Stimulated activated CD8-positive, alpha-beta memory T cell treated with anti-CD3 and anti-CD28 coated beads, Interleukin-7, amount 100 ng/mL, for 1 hour (primary cell): ENCODE measurements at places on chromosomes 2 and 18.

- no peak for DNase-seq
Measured at GRCh38 chr2:55416786-55417568, 2.7 kb downstream of the CCDC88A start.

GRCh38 chr18:34794348-34794747, 84.2 kb downstream of the DTNA start:
- DNase-seq: no peak

- no peak for DNase-seq
Measured at GRCh38 chr2:219300022-219300421, 9.2 kb downstream of the PTPRN start.

DNA sequence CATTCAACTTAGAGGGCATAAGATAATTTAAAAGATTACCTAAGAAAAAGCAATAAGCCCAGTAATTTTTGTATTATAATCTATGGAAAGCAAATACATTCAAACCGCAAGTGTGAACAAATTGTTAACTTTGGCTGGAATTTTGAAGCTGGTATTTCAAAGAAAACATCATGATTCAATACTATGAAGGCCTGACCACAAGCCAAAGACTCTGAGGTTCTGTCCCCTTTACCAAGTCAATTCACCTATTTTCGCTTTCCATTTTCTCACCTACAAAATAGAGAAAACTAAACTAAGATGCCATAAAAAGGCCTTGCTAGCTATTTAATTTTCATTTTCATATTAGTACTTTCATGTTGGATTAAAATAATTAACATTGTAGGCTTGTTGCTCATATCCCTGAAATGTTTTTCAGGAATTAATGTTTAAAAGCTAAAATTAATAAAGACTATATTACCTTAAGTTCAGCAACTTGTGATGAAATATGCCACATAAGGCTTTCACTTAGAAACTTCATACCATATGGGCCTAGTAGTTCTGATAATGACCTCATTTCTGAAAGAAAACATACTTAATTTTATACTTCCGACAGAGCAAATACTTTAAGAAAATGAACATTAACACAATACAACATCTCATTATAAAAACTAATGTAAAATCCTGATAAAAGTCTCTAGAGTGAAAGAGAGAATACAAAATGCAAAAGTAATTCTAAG, 85.7 kb upstream of the FRZB start:
- DNase-seq: no peak

- DNase-seq: no peak
Measured at GRCh38 chr2:160606341-160606740, 112.7 kb upstream of the RBMS1 start.

- no peak for DNase-seq
Measured at GRCh38 chr2:227164763-227165291, 403 bp downstream of the COL4A3 start.

- DNase-seq: no peak
Measured at GRCh38 chr2:148603562-148603920, 41.0 kb upstream of the EPC2 start.

DNA sequence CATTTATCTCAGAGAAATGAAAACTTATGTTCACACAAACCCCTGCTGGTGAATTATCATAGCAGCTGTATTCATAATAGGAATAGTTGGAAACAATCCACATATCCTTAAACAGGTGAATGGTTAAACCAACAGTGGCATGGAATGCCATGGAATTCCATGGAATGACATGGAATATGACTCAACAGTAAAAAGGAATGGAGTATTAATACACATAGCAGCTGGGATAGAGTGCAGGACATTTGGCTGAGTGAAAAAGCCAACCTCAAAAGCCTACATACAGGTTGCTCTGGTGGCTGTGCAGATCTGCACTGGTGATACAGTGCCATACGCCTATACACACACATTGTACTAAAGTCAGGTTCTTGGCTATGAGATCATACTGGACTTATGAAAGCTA, 69.5 kb downstream of the FAM168B start:
- no peak for DNase-seq

DNA sequence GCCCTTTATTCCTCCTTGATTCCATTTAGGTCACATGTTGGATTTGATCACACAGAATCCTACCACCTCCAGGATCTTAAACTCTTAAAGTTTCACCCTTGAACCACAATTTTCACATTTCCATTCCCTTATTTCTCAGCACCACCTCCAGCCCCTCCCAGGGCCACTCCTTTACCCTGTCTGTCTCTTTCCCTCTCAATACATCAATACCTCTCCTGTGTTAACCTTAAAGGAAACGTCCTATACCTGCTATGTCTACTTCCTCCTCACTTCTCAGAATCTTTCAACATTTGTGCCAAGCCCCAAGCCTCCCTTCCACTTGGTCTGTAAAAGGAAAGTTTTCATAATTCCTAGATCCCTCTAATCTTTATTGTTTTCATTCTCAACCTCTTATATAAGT, 158.8 kb downstream of the BAZ2B start:
- no peak for DNase-seq

- no peak for DNase-seq
Measured at GRCh38 chr18:73752965-73753364, 394.7 kb downstream of the FBXO15 start.

DNA sequence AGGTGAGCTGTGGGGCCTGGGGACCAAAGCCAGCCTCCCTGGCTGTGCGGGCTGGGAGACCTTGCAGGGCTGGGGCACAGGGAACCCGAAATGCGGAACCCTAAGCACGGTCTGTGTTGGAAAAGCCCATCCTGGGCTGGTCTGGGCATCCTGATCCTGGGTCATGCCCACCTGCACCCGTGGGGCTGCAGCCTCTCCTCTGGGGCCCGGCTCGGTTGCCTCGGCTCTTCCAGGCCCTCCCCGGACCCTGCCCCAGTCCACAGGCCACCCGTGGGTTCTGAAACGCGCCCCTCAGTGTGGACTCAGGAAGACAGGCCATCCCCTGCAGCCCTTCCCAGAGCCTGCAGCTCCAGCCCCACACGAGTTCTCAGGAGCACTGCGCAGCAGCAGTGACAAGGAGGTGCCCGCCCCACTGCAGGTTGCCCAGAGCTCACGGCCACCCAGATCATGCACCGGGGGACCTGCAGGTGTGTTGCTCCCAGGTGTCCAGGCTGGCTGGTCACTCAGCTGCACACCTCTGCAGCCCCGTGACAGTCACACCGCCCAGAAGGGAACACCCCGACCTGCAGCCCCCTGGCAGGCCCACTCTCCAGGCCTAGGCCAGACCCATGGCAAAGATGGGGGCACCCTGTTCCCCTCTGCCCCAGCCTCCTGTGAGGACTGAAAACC, 12.2 kb upstream of the NFATC1 start:
- no peak for DNase-seq

DNA sequence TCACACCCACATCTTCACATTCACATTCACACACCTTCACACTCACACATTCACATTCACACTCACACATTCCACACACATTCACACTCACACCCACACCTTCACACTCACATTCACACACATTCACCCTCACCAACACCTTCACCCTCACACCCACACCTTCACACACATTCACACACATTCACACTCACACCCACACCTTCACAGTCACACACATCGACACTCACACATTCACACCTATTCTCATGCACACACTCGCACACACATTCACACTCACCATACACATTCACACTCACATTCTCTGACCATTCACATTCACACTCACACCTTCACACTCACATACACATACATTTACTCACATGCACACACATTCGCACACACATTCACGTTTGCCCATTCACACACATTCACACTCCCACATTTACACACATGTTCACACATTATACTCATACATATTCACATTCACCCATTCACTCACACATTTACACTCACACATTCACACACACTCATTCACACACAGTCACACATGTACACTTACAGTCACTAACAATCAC, 62.7 kb downstream of the BIN1 start:
- DNase-seq: no peak

DNA sequence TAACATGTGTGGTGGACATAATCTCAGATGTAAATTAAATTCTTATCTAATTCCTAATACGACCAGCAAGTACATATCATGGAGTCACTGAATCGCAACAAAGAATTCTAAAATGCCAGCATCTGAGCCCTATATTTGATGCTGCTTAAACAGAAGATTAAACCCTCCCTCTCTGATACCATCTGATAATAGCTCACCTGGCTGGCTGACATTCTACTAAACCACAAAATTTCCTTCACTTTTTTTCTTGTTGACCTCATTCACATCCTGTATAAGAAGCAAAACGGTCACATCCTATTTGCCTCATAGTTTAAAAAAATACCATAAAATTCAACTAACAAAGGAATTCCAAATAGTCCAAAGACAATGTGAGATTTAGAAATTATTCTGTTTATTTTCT, 371.6 kb upstream of the SLC8A1 start:
- no peak for DNase-seq

DNA sequence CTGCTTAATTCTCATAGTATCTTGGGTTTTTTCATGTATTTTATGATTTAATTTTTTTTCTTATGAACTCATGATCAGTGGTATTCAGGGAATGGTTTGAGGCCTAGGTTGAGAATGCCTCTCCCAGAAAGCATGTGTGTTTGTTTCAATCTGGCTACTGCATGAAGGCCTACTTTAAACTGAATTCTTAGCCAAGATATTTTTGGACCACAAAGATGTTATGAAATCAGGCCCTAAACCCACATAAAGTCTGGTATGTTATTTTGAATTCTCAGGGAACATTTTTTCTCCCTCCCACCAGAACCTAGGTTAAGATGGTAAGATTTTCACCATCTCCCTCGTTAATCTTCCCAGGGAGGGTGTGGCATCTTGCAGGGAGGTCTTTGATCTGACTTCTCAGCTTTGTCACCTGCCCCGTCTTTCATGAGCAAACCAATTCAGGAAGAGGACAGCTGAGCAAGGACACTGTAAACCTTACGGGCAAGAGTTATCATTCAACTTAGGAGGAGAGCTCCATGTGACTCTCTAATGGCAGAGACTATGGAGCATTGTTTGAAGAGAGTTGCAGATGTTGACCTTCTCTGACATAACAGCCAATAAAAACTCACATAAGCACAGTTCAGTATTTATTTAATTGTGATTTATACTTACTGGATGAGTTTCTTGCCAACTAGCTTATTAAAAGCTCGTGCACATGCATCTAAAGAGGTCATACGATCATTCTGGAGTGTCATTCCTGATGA, 21.3 kb upstream of the ACKR3 start:
- no peak for DNase-seq

DNA sequence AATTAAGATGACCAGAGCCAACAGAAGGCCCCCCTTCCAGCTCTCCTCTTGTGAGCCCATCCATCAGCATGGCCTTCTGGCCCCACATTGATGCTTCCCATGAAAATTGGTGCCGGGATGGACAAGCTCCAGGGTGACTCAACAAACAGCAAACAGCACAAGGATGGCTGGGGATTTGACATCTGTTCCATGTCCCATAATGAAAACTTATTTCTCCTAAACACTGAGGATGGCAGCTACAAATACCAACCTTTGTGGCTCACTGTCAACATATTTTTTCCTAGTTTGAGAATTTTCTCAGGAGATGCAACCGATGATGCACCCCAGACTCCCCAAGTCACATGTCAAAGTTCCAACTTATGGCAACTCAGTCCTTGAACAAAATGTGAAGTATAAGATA, 169.6 kb upstream of the SIX2 start:
- DNase-seq: no peak

DNA sequence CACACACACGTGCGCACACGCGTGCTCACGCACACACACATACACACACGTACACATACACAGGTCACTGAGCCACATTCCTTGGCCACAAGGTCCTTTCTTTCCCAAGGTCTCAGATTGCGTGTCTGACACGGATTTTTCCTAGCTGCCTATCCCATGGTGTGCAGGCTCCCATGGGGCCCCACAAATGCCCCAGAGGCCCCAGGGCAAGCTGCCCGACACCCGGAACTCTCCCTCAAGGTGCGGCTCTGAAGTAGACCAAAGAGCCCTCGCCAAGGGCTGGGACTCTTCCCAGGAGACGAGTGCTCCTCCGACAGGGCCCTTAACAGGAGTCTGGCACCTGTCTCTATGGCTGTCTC, 46.7 kb downstream of the SDC1 start:
- DNase-seq: no peak
